Upper lobe of right lung (tissue), 1 donor: ENCODE measurements at places on chromosomes 1 and 21.

- H3K4me3 ChIP-seq = no peak overlapping the region
- H3K4me1 ChIP-seq = peaks cover 88% of the 10 kb centered on the region
- peaks cover 35% of the 10 kb centered on the region for H3K36me3 ChIP-seq
- no peak for DNase-seq
- no peaks in the 10 kb centered on the region for H3K27me3 ChIP-seq
Observed at GRCh38 chr1:208216062-208216461, 28.1 kb downstream of the PLXNA2 start.

- no peak for DNase-seq
- peaks cover 25% of the 10 kb centered on the region for H3K36me3 ChIP-seq
- H3K27ac ChIP-seq = no peak overlapping the region
- H3K27me3 ChIP-seq = no peaks in the 10 kb centered on the region
Observed at GRCh38 chr1:15513919-15514318, 10.1 kb downstream of the CASP9 start.

GRCh38 chr1:218683242-218683641 is 338.1 kb downstream of the TGFB2 start:
- no peak for DNase-seq
- H3K27ac ChIP-seq = no peak overlapping the region
- H3K27me3 ChIP-seq = no peaks in the 10 kb centered on the region
- no peak overlapping the region for H3K4me3 ChIP-seq
- H3K4me1 ChIP-seq = no peaks in the 10 kb centered on the region

DNA sequence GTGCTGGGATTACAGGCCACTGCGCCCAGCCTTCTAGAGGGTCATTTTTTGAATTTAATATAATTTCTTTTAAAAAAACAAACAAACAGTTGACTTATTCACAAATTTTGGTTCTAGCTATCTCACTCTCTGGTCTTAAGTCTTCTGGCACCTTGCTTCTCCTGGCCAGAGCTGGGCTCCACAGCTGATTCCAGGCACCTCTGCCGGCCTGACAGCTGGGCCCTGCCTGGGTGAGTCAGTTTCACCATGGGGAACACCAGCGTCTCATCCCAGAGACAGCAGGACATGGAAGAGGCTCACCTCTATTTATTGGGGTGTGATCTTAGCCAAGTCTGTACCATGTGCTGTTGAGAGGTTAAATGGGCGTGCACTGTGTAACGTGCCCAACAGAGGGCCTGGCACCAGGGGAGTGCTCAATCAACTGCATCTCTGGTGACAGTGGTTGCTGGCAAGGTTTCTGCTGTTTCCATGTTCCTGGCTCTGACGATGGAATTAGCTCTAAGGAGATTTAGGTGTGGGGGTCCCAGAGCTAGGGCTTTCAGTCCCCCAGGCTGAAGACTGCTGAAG is 956 bp downstream of the CPLANE2 start:
- peak overlapping the region; percentile 94 for H3K27ac ChIP-seq
- H3K27me3 ChIP-seq = no peaks in the 10 kb centered on the region
- peak; percentile 72 for DNase-seq
- H3K4me3 ChIP-seq = peak overlapping the region; percentile 82
- H3K36me3 ChIP-seq = no peaks in the 10 kb centered on the region

GRCh38 chr21:29938776-29939103 is 1.1 kb downstream of the GRIK1 start:
- H3K4me1 ChIP-seq = peaks cover 6% of the 10 kb centered on the region
- H3K36me3 ChIP-seq = no peaks in the 10 kb centered on the region
- DNase-seq = no peak
- peaks cover 46% of the 10 kb centered on the region for H3K27me3 ChIP-seq
- H3K27ac ChIP-seq = no peak overlapping the region
- no peak overlapping the region for H3K4me3 ChIP-seq

GRCh38 chr1:202164271-202165037 is 4.1 kb upstream of the PTPN7 start:
- no peaks in the 10 kb centered on the region for H3K36me3 ChIP-seq
- H3K4me3 ChIP-seq = no peak overlapping the region
- H3K27ac ChIP-seq = no peak overlapping the region
- peaks cover 11% of the 10 kb centered on the region for H3K4me1 ChIP-seq
- H3K27me3 ChIP-seq = no peaks in the 10 kb centered on the region
- DNase-seq = peak; percentile 48

DNA sequence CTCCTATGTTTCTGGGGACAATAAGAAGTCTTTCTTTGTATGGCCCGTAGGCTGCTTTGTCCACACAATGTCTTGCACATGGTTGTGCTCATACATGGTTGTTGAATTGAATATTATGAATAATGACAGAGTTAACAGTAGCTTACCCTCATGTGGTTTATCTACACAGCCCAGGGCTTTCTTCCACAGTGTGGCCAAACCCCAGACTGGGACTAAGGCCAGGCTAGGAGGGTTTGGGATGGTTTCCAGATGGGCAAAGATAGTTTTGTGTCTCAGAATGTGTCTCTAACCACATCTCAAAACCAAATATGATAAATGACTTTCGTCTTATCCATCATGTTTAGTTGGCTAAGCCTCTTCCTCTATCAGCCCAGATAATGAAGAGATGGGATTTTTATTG is 65.2 kb downstream of the CACNA1E start:
- no peaks in the 10 kb centered on the region for H3K36me3 ChIP-seq
- H3K4me3 ChIP-seq = no peak overlapping the region
- DNase-seq = no peak

GRCh38 chr21:41166884-41167283 is 1.1 kb upstream of the BACE2 start:
- H3K4me3 ChIP-seq = peak overlapping the region; percentile 73
- H3K27ac ChIP-seq = peak overlapping the region; percentile 90
- no peaks in the 10 kb centered on the region for H3K27me3 ChIP-seq
- no peak for DNase-seq
- H3K4me1 ChIP-seq = peaks cover 9% of the 10 kb centered on the region

GRCh38 chr1:1539310-1540089 is 924 bp downstream of the TMEM240 start:
- no peaks in the 10 kb centered on the region for H3K27me3 ChIP-seq
- H3K27ac ChIP-seq = no peak overlapping the region
- DNase-seq = no peak

- H3K4me3 ChIP-seq = no peak overlapping the region
- no peak overlapping the region for H3K27ac ChIP-seq
- no peaks in the 10 kb centered on the region for H3K36me3 ChIP-seq
Observed at GRCh38 chr1:209176866-209177430, 406.6 kb upstream of the CAMK1G start.

GRCh38 chr1:31781756-31782371 is 17.7 kb upstream of the ADGRB2 start:
- no peaks in the 10 kb centered on the region for H3K4me1 ChIP-seq
- no peak overlapping the region for H3K4me3 ChIP-seq
- H3K27ac ChIP-seq = no peak overlapping the region
- no peaks in the 10 kb centered on the region for H3K36me3 ChIP-seq

DNA sequence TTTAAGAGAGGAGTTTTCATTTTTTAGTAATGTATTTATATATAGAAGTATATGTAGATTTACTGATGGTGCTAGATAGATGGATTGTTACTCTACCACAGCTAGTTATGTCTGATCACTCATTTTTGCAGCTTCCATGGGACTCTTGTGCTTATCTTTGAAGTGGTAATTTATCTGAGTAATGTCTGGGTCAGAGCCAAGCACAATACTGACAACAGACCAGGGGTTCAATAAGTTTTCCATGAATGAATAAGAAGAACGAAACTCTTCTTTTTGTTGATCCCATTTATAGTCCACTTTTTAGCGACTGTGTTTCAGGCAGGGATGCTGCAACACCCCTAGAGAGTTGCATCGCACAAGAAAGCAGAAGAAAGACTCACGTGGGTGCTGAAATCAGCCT is 935.2 kb downstream of the PLA2G4A start:
- DNase-seq = no peak
- no peak overlapping the region for H3K27ac ChIP-seq
- H3K4me3 ChIP-seq = no peak overlapping the region

DNA sequence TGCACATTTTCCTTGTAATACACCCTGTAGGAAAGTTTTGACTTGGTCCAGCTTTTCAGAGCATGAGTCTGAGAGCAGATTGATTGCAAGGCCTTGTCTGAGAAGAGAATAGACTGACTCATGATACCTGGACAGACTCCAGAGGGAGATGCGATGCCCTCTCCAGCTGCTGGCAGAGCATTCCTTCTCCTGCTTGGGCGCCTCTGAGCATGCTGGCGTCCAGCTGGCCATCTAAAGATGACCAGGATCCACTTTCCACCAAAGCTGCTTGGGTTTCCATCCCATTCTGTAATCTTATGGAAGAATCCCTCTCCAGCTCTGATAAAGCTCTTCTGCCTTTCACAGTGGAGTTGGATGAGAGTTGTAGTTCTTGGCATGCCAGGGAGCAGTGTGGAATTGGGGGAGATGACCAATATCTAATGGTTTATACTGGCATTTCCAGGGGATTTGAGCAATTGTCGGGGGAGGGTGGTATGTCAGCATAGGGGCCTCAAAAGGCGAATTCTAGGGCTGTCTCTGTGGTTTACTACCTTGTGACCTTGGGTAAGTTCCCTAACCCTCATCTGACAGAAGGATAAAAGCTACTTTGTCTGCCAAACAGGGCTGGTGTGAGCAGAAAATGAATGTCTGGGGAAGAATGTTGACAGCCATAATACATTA is 19.5 kb downstream of the SZRD1 start:
- H3K36me3 ChIP-seq = no peaks in the 10 kb centered on the region
- peak overlapping the region; percentile 34 for H3K4me3 ChIP-seq
- no peaks in the 10 kb centered on the region for H3K27me3 ChIP-seq
- DNase-seq = no peak
- peak overlapping the region; percentile 58 for H3K27ac ChIP-seq
- H3K4me1 ChIP-seq = peaks cover 37% of the 10 kb centered on the region

DNA sequence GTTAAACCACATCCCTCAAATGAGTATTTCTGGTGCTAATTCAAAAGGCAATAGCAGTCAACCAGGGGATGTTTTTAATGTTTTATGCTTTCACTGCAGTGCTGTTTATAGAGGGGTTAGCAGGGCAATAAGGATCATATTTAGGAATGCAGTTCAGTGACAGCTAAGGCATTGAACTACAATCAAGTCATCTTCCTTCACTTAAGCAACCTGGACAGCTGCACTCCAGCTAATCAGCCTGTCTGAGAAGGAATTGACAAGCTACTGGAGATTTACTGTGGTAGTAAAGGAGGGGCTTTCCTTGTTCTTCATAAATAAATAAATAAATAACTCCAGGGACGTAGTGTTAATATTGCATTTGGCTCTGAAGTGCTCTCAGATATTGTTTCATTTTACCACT is 93.9 kb downstream of the DAB1 start:
- H3K4me3 ChIP-seq = no peak overlapping the region
- no peaks in the 10 kb centered on the region for H3K4me1 ChIP-seq
- H3K36me3 ChIP-seq = no peaks in the 10 kb centered on the region
- DNase-seq = no peak

DNA sequence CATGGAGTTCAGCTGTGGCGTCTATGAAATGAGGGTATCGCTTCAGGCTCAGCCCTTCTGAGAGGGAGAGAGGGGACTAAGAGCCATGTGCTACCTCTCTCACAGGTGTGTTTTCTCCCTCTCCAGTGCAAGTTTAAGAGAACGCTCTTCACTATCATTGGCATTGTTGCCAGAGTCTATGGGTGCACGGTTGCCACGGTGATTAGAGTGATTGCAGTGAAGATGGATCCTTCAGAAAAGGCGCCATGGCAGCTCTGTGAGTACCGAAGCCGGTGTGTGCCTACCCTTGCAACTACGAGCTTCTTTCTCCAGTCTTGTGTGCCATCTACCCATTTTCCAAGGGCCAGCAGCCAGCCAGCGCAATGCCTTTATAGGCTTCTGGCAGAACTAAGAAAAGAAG is 290.5 kb downstream of the OMA1 start:
- H3K27ac ChIP-seq = no peak overlapping the region
- H3K4me3 ChIP-seq = no peak overlapping the region
- no peaks in the 10 kb centered on the region for H3K36me3 ChIP-seq
- no peak for DNase-seq
- H3K4me1 ChIP-seq = no peaks in the 10 kb centered on the region
- no peaks in the 10 kb centered on the region for H3K27me3 ChIP-seq

GRCh38 chr1:41648230-41648629 is 163.7 kb upstream of the EDN2 start:
- peaks cover 17% of the 10 kb centered on the region for H3K4me1 ChIP-seq
- H3K27me3 ChIP-seq = no peaks in the 10 kb centered on the region
- no peak for DNase-seq
- no peak overlapping the region for H3K4me3 ChIP-seq
